ENCODE measurements at places on chromosomes 5 and 9. TPM values are rescaled to one million over a fixed set of nuclear protein-coding genes. Genes with fewer than 3 reads are reported as not detected.

The IL7R gene
- 56.9 TPM for total RNA-seq

GRCh38 chr5:88854769-88855168 lies 28.2 kb downstream of the MEF2C start:
- no peak for DNase-seq

DNA sequence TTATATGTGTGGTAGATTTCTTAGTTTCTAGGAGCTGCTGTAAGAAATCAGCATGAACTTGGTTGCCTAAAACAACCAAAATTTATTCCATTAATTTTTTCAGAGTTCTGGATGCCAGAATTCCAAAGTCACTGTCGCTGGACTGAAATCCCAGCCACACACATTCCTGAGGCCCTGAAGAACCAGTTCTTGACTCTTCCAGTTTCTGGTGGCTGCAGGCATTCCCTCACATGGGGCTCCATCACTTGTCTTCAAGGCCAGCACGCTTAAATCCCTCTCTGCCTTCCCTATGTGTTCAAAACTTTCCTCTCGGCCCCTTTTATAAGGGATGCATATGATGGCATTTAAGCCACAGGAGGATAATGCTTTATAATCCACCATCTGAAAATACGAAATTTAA lies 1237.5 kb upstream of the CDH9 start:
- DNase-seq: no peak

DNA sequence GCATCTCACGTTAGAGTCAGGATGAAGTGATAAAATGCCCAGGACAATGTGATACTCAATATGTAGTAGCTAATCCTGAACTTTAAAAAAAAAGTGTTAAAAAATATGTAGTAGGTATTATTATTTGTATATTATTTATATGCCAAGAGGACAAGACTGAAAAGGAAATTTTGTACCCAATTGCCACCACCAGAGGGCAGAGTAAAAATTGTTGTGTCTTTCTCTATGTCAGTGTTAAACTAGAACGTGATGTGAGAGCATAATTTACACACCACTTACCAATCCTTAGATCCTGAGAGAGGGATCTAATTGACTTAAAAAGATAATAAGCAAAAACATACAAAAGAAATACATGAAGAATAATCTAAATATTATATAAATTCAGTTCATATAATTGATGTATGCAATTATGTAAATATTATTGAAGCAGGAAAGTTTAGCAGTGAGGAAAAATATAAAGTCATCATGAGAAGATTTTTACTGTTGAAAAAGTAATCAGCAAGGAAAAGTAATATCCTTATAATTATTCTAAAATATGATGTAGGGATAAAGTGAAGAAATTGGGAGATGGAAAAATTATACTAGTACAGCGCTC lies 288.9 kb downstream of the RAB3C start:
- peak; percentile 36 for DNase-seq

- no peak for DNase-seq
These were observed 17.3 kb downstream of the PTGES start for GRCh38 chr9:129735546-129735945.

DNA sequence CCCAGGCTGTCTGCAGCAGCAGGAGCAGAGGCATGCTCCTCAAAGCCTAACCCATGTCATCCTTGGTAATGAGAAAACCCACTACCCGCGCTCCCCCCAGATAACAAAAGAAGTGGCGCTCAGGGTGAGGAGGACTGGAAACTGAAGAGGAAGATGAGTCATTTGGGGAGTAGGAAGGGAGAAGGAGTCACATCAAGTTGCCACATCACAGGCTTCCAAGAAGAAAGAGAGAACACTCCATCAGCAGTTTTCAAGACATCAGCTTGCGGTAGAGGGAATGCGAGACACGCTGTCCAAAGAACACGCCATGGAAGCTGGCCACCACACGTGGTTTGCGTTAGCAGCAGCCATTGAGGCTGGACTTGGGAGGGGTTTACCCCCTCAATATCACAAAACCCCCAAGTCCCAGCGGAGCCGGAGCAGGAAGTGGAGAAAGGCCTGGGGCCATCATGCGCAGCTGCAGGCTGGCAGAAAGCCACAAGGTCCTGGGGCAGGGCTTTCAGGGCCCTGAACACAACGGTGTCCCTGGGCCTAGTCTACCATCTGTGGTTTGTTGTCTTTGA lies 41.5 kb downstream of the SH3PXD2B start:
- peak; percentile 95 for DNase-seq

DNA sequence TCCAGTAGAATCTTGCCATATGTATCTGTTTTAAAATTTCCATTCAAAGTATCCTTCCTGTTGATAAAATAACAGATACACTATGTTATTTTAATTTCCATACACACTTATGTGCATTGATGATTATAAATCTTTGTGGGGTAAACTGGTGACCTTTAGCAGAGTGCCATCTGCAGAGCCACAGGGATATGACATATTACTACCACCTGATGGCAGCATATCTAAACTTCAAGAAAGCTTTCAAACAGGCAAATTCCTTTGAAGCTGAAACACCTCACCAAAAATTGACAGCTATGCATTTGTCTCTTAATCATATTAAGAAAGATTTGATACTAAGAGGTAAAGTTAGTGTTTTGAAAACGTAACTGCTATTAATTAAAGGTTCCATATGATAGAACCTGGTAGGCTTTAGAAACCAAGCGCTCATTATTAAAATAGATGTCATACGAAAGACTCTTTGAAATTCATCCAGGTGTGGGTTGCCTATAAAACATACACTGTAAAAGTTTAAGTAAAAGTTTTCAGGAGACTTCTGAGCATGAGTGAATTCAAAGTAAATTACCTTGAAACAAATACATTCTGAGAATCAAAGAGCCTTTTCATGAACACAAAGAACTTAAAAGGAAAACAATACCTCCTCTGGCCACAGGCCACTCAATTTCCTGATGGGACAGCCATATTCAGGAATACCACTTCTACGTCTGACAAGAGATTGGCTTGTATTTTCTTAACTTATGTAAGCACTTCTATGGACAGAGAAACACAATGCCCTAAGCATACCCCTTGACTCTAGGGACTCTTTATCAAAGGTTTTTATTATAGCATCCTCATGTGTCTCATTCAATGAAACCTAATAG lies 93.3 kb downstream of the KIAA0825 start:
- peak; percentile 30 for DNase-seq

The PCDHGA2 gene
- total RNA-seq: 3.4 TPM

- peak; percentile 52 for DNase-seq
These were observed 101.0 kb downstream of the TMEM232 start for GRCh38 chr5:110625376-110625999.

The SLC6A3 gene
- total RNA-seq: not detected

DNA sequence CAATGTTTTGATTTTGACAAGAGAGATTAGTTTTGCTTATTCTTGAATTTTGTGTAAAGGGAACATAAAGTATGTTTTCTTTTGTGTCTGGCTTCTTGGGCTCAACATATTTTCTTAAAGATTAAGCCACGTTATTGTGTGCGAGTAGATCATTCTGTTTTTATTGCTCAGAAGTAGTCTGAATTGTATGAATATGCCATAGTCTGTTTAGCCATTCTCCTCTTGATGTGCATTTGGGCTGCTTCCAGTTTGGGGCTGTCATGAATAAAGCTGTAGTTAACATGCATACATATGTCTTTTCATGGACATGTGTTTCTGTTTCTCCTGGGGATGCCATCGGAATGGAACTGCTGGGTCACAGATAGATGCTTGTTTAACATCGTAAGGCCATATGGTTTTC lies 198.9 kb downstream of the FANCC start:
- DNase-seq: no peak

GRCh38 chr5:62771341-62771740 lies 192.7 kb downstream of the LRRC70 start:
- no peak for DNase-seq

The CRB2 gene
- not detected for total RNA-seq

The GPR21 gene
- total RNA-seq: 0.28 TPM

DNA sequence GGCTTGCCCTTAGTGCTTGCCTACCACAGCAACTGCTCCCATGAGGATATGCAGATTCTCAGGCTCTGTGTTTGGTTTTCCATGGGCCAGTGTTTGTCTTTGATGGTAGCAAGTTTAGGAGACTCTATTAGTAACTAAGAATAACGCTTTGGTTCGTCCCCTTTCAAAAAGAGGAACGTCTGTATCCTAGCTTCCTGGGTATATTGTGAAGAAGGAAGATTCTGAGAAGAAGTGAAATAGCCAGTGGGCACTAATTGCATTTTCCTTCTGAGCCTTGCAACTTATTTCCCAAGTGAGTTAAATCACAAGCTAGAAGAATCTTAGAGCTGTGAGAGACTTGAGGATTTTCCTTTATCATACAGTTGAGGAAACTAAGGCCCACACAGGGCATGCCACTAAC lies 376.8 kb downstream of the PIK3R1 start:
- DNase-seq: no peak

- peak; percentile 38 for DNase-seq
These were observed 160.1 kb downstream of the GHR start for GRCh38 chr5:42583322-42583721.

The RGS7BP gene
- not detected for total RNA-seq

- DNase-seq: no peak
These were observed 404.0 kb downstream of the TLE4 start for GRCh38 chr9:79975621-79976256.

DNA sequence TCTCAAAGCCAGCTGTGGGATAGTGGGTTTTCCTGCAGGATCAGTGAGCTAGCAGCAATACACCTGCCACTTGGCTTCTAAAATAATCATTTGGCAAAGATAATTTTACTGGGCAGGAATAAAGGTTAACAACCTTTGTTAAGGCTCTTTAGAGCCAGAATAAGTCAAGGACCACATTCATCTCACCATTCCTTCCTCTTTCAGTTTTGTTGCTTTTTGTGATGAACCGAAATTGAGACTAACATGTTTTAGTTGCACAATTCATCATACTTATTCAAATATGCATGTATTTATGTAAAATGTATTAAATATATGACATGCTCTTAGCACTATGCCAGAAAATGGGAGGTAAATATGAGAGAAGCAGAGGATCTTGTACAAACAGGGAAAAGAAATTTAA lies 824.4 kb upstream of the TYRP1 start:
- no peak for DNase-seq

The GBGT1 gene
- total RNA-seq: 1.8 TPM

GRCh38 chr9:128106940-128107467 lies 20.5 kb downstream of the PTGES2 start:
- DNase-seq: no peak

DNA sequence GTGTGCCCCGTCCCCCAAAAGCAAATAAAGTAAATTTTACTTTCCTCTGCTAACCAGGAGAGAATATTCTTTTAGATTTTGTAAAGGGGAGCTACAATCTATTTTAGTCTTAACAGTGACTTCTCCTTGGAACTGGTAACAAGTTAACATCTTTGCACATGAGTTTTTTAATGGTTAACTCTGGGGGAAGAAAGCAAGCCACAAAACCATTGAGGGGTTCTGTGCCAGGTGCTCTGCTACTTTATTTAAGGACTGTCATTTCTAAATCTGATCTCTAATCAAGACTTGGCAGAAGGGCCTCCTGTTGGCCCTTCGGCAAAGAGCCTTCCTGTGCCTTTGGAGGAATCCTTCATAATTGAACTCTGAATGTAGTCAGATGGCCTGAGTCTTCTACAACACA lies 153.4 kb downstream of the SLC12A2 start:
- no peak for DNase-seq
